Stimulated activated CD4-positive, alpha-beta T cell treated with anti-CD3 and anti-CD28 coated beads, Interleukin-4, amount 100 ng/mL, for 1 hour (primary cell): ENCODE measurements at places on chromosomes 4 and X.

DNA sequence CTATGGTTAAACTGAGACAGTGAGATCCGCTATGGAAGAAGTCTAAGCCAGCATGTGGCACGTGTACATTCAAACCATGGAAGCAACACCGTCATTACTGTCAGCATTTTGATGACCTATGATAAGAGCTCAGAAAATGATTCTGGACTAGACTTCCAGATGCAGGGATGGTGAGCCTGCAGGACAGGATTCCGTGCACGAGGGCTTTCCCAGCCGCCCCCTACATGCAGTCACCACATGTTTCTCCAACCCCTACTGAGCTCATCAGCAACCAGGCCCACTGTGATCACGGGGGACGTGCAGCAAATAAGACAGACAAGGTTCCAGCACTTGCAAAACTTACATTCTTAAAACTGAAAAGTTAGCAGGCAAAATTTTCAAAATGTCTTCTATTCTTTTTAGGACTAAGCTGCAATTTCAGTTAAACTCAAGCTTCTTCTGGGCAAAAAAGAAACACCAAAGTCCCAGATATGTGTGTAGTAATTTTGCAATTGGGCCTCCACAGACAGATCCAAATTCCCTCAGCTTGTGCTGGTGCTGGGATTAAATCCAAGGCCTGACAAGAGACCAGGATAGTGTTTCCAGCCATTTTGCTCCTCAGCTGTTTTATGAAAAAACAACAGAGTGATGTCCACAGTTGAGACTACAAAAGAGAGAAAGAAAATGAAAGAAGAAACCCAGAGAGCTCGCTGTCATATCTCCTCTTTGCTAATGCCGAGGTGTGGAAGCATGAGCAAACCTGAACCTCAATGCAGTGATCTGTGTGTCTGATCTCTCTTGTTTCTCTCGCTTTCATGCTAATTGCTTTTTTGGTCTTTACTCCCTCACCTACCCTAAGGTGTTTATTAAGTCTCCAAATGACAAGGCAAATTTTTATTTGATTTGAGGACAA, 118.2 kb downstream of the AFAP1 start:
- DNase-seq = no peak

- no peak for DNase-seq
Measured at GRCh38 chrX:21375708-21376009, 1.4 kb downstream of the CNKSR2 start.

DNA sequence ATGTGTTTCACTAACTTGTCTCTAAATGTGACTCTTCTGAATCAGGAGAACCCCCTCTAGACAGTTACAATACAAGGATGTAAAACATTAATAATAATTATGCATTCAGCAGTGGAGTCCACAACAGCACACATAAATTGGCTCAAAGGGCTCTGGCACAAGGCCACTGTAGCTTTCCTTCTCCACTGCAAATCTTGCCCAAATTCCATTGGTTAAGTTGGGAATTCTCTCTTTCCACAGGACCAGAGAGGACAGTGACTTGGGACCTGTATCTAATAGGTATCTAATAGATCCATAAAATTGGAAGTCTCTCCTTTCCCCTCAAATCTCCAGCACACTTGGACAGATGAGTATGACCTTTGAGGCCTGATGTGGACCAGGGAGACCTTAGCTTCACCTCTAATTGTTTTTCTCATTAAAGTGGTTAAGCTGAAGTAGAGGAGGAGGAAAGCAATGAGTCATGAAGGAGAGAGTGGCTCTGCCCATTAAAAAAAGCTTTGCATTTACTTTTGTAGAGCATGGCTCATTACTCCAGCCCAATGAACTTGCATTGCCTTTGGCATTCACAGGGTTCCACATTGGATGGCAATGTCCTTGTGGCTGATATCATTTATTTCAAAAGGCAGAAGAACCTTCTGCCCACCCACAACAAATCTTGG, 72.3 kb upstream of the SH3RF1 start:
- no peak for DNase-seq

GRCh38 chrX:119991005-119991787, 47.6 kb upstream of the NKAP start:
- DNase-seq = no peak

GRCh38 chrX:82658492-82658891, 849.6 kb upstream of the POU3F4 start:
- no peak for DNase-seq

GRCh38 chrX:43682726-43683125, 26.6 kb downstream of the MAOA start:
- DNase-seq = no peak

DNA sequence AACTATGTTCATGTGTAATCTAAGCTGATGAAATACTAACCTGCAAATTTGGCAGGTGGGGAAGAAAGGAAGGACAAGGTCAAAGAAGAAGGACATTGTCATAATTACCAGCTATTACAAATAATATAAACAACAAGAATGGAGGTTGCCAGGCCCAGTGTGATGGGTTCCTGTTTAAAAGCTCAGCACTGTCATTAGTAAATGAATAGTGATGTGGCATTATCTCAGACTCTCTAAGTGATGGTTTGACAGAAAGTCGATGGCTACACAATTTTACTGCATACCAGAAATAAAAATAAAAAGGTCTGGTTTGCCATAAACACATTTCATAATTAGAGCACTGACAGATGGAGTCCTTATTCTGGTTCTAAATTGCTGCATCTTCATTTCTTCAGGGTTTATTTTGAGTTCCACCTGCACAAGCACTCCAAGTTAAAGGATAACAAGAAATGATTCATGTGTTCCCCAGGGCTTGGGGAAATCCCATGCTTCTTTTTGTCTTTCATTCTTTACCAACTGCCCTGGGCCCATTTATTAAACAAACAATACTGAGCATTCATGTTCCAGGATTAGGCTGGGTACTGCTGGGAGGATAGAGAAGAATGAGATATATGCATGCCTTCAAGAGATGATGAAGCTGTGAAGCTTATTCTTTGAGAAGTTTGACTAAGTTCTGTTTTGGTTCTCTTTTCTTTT, 367.8 kb upstream of the RASGEF1B start:
- no peak for DNase-seq

DNA sequence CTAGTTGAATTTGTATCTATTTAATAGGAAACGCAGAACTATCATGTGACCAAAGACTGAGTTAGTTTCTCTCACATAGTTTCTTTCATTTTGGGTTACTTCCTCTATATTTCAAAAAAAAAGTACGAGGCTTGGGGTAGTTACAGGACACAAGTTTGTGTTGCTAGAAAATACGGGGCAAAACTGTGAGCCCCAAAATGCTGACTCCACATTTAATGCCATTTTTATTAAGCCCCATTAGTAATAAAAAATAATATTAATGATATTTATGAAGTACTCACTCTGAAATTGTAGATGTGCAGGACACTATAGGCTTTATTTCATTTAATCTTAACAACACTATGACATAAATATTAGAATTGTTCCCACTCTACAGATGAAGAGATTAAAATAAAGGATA, 268.6 kb downstream of the DTHD1 start:
- no peak for DNase-seq

GRCh38 chrX:79268788-79269187, 98.3 kb downstream of the ITM2A start:
- no peak for DNase-seq

GRCh38 chr4:84954982-84955567, 11.4 kb downstream of the WDFY3 start:
- no peak for DNase-seq

DNA sequence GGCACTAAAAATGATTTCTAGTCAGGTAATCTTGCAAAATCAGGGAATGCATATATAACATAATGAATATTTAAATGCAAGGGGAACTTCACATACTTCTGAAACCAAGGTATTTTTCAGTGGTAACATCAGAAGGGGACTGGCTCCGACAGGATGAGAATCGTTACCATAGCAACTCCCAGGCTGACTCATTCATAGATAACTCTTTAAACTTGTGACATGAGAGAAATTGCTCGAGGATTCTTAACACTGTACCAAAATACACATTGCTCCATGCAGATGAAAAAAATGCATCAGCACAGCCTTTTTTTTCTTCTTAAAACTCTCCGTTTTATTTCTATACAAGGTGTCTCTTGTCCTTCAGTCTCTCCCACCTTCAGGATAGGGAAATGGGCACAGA, 114.3 kb downstream of the GABRB1 start:
- DNase-seq = no peak

DNA sequence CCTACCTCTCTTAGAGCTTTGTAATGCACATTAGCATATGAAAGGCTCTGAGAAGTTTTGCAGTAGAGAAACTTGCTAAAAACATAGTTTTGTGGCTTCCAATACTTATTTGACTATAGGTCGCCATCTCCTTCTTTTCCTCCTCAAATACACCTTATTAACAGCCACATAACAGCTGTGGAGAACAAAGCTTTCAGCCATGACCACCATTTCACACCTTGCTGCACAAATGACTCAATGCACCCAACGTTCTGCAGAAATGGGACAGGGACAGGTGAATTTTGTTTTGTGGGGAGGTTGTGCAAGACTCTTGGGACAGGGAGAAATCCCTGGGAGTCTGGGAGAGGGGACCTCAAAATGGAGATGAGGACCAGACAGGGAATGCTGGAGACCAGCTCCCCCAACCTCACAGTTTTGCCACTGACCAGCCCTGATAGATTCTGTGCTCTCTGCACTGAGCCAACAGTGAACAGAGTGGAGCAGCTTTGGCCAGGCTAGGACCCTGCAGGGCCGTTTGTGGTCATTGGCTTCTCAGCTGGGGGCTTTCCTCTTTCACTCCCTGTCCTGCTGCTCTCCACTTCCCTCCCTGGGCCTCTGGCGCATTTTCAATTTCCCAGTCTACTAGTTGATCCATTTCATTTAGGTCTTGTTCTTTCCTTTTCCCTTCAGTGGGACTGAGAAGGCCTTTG, 16.6 kb downstream of the FRMPD3 start:
- no peak for DNase-seq
